ENCODE measurements at places on chromosomes 7 and 10. TPM values are rescaled to one million over a fixed set of nuclear protein-coding genes. Genes with fewer than 3 reads are reported as not detected.

NET1 gene
- 45.1 TPM for total RNA-seq

PARD3 gene
- total RNA-seq: 57.2 TPM

SHH gene
- 0.43 TPM for total RNA-seq

CUZD1 gene
- 1.4 TPM for total RNA-seq

ZNF485 gene
- total RNA-seq: 1.6 TPM

KIAA1217 gene
- total RNA-seq: 1.5 TPM

SH2B2 gene
- total RNA-seq: 3.2 TPM

SPDYE1 gene
- not detected for total RNA-seq

TMEM225B gene
- 0.89 TPM for total RNA-seq

COL17A1 gene
- total RNA-seq: 2.4 TPM

PNLIP gene
- not detected for total RNA-seq

AHR gene
- 8.7 TPM for total RNA-seq

PPP1R17 gene
- total RNA-seq: not detected

NPC1L1 gene
- total RNA-seq: 0.06 TPM

AGR2 gene
- total RNA-seq: 110 TPM

TUBAL3 gene
- 0.21 TPM for total RNA-seq

LARP4B gene
- total RNA-seq: 47.1 TPM

FFAR4 gene
- total RNA-seq: 0.08 TPM

All from A549 treated with Hydrocortisone at 1 μM for 4 hours (cell line).